ENCODE measurements at places on chromosomes 16 and 17.

DNA sequence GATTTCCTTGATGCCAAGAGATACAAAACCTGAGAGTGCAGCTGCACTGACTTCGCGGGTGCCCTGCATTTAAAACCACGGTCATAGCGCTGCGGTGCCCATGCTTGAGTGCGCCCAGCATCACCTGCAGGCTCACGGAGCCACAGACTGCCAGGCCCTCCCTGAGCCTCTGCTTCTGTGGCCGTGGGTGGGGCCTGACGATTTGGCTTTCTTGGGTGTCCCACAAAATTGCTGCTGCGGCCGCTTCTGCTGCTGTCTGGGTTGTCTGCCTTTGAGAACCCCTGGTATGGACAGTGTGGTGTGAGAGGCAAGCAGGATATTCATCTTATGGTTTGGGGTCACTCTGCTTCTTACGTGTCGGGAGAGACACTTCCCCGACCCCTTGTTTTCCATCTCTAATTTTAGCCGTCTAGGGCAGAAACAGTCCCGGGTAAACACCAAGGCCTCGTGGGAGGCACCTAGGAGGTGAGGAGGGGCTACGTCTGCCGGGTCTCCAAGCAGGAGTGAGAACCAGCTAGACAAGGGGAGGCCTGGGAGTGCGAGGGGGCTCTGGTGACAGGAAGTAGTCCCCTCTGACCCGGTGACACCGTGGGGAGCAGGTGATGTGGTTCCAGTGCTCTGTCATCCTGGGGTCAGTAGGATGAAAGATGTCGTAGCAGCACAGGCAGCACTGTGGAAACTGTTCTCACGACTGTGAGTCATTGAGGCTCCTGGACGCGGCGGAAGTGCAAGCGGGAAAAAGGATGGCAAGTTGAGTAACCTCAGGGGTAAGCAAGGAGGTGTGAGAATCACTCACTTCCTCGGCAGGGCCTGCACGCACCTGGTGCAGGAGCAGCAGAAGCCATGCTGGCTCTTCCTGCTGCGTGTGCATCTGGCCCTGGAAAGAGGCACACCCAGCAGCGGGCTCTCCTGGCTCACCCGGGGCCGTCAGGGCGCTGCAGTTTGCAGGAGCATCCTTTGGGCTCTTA lies 176.3 kb downstream of the RPTOR start:
- peak; percentile 56 for DNase-seq

DNA sequence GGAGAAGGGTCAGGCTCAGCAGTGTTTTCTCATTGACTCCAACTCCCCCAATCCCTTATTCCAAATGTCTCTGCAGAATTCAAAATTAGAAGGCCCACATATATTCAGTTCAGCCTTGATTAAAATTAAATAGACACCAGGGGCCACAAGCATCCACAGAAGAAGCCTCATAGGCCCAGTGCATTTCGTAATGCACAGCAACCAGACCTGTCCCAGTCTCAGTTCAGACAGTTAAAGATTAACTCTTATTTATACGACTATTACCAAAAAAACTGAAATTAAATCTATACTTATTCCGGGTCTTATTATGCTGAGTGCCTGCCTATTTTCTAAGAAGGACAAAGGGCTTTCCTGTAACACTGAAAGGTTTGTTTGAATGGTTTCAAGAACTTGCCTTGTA lies 41.8 kb upstream of the GSG1L start:
- no peak for DNase-seq

- DNase-seq = no peak
Measured at GRCh38 chr16:47150067-47150466, 6.3 kb upstream of the NETO2 start.

DNA sequence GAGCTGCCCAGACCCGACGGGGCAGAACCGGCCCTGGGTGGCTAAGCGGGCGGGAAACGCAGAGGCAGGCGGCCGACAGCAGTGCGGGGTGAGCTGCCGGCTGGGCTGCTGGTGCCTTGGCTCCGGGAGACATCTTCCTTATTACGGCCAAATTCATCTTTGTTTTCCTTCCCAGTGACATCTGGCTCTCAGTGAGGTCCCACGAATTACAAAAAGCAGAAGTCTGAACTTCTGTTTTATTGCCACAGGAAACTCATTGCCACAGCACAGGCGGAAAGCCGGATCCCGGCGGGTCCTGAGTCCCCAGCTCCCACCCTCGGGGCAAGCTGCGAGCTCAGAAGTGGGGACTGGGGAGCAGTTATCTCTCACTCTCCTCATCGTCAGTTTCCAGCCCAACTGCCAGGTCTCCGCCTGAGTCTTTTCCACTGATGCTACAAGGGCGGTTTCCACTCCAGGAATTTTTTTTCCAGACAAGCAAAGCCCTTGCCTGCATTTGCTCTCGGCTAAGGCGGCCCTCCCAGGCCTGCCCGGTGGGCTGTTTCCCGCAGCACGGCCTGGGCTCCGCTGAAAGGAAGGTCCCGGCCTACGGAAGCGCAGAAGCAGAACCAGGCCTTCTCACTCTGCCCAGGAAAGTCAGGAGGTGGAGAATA lies 40.3 kb downstream of the CBFA2T3 start:
- no peak for DNase-seq

DNA sequence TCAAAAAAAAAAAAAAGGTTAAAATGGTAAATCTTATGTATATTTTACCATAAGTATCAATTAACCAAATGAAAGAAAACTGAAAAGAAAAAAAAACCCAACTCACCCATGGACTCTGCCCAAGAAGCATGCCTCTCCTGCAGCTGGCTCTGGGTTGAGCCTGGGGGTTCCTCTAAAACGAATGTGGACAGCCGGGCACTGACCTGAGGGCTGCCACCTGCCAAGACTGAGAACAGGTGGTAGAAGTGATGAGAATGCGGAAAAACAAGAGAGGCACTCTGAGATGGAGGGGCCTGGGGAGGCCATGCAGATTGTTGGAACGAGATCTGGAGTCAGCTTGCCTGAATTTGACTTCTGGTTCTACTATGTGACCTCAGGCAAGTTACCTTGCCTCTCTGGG lies 85.5 kb upstream of the MSI2 start:
- DNase-seq = no peak

- no peak for DNase-seq
Measured at GRCh38 chr17:48609759-48610281, 997 bp downstream of the HOXB7 start.

DNA sequence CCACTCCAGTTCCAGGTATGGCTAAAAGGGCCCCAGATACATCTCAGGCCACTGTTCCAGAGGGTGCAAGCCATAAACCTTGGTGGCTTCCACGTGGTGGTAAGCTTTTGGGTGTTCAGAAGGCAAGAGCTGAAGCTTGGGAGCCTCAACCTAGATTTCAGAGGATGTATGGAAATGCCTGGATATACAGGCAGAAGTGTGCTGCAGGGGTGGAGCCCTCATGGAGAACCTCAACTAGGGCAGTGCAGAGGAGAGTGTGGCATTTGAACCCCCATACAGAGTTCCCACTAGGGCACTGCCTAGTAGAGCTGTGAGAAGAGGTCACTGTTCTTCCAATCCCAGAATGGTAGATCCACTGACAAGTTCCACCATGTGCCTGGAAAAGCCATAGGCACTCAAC lies 267.3 kb downstream of the SLC39A11 start:
- no peak for DNase-seq

- peak; percentile 52 for DNase-seq
Measured at GRCh38 chr17:7213895-7214299, 5.7 kb downstream of the DLG4 start.

- DNase-seq = no peak
Measured at GRCh38 chr16:14004729-14005315, 66.3 kb upstream of the MRTFB start.

All from activated T-helper 1 cell treated with Interleukin-2 at 50 U/mL for 16 hours (primary cell).